ENCODE measurements at places on chromosomes 4 and X. TPM values are rescaled to one million over a fixed set of nuclear protein-coding genes. Genes with fewer than 3 reads are reported as not detected.

- no peak for DNase-seq
Observed at GRCh38 chr4:38072578-38072977, 112.4 kb downstream of the PTTG2 start.

The PNMA5 gene
- total RNA-seq = 0.16 TPM

- DNase-seq = no peak
Observed at GRCh38 chrX:87924619-87925018, 407.0 kb downstream of the KLHL4 start.

The BEX2 gene
- total RNA-seq = 24.6 TPM

The SERTM2 gene
- not detected for total RNA-seq

- no peak for DNase-seq
Observed at GRCh38 chr4:159003420-159004253, 99.2 kb upstream of the RAPGEF2 start.

- no peak for DNase-seq
Observed at GRCh38 chrX:139508099-139508498, 22.4 kb upstream of the F9 start.

The HHIP gene
- total RNA-seq = not detected

GRCh38 chr4:22170353-22170752, 221.8 kb upstream of the KCNIP4 start:
- no peak for DNase-seq

The GLRA2 gene
- not detected for total RNA-seq

The SHROOM3 gene
- total RNA-seq = not detected

DNA sequence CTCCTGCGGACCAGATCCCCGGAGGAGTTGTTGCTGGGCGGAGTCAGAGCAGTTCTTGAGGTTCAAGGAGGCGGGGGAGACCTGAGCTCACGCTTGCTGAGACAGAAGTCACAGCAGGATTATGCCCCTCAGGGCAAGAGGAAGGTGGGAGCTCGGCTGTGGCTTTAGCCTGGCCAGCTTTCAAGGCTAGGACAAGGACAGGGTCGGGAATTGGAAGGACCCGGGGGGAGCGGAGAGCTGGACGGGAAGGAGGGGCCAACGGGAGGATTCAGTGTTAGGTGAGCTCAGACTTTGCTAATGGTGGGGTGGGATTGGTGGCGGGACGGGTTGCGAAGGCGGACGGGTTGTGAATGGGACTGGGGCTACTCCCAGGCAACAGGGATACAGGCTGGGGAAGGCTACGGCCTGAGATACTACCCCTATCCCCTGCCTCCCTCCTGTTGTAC, at the start of gene RIBC1:
Gene RIBC1 (plus strand): TSS at position 13 of the 446 bp plus-strand sequence. CDS start 3,404 bp downstream, outside the sequence.
- no peak for DNase-seq
